ENCODE measurements at places on chromosomes 1 and 21.

- DNase-seq: no peak
Measured at GRCh38 chr1:17053086-17053684, 647 bp downstream of the SDHB start.

- no peak for DNase-seq
Measured at GRCh38 chr1:178645157-178645807, 79.8 kb upstream of the RALGPS2 start.

DNA sequence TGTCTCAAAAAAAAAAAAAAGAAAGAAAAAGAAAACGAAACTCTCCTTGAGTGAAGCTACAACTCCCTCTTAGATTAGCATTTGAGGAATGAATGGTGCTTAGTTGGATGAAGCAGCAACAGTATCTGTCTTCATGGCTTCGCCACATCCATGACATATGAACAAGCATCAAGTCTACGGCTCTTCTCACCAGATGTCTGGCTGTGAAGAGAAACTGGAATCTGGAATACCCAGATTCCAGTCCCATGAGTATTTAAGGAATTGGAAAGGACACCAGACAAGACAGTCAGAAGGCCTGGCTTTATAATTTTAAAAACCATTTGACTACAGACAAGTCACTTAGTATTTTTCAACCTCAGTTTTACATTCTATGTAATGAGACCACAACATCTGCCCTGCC lies 38.0 kb upstream of the TADA1 start:
- no peak for DNase-seq

GRCh38 chr1:38533772-38534472 lies 325.6 kb downstream of the RRAGC start:
- no peak for DNase-seq

DNA sequence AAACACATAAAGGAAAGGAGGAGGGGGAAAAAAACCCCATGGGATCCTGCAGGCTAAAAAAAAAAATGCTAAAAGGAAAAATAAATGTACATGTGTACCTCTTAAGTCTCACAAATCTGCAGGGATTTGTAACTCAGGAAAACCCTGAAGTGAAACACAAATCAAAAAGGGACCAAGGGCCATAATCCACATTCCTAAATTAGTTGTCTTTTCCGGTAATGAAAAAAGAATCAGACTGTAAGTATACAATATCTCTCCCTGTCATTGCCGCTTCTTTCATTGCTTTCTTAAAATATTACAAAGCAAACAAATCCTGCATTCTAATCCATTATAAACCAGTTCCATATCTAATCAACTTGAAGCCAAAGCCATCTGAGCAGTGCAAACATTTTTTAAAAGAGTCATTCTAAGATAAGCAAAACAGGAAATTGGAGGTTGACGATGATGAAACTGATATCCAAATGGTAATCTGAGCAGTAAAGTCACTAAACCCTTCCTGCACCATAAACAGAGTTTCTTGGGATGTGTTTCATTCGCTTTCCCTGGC lies 58.7 kb upstream of the SIM2 start:
- DNase-seq: no peak

DNA sequence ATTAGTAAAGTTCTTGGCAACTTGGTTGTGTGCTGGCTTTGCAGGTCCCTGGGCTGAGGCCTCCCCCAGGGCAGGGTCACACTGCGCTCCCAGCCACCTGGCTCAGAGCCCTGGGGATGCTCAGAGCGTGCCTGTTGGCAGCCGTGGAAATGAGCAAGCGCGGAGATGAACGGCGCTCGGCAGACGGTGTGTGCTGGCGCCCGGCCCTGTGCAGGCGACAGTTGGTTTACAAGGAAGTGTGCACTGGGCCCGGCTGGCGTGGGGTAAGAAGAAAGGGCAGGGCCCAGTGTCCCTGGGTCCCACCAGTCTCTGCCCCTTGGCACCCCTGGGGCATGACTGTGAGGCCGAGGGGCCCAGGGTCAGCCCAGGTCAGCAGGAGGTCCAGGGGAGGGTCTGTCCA lies 25.7 kb upstream of the PEX10 start:
- no peak for DNase-seq

- DNase-seq: no peak
Measured at GRCh38 chr1:113226148-113226547, 153.2 kb downstream of the LRIG2 start.

- DNase-seq: no peak
Measured at GRCh38 chr1:88140325-88140724, 543.7 kb upstream of the PKN2 start.

GRCh38 chr1:241020851-241021697 lies 335.9 kb downstream of the RGS7 start:
- DNase-seq: no peak

- no peak for DNase-seq
Measured at GRCh38 chr1:45557422-45557944, 6.9 kb downstream of the AKR1A1 start.

GRCh38 chr1:93324486-93325464 lies 20.9 kb upstream of the DR1 start:
- no peak for DNase-seq

- DNase-seq: no peak
Measured at GRCh38 chr1:101314244-101314643, 77.4 kb downstream of the S1PR1 start.

DNA sequence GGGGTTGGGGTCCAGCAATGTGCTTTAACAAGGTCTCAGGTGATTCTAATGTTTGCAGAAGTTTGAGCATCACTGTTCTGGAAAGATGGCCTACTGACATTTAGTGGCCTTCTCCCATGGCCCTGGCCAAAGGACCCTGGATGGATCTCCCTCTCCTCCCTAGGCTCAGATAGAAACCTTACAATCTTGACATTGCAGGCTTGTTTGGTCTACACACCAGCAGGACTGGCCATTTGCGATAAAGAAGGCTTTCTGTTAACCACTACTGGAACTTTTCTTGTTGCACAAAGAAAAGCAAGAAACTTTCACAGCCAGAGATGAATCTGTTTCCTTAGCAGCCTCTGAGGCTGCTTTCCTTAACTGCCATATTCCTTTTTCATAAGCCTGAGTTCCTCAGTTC lies 6.2 kb downstream of the DNALI1 start:
- DNase-seq: no peak

DNA sequence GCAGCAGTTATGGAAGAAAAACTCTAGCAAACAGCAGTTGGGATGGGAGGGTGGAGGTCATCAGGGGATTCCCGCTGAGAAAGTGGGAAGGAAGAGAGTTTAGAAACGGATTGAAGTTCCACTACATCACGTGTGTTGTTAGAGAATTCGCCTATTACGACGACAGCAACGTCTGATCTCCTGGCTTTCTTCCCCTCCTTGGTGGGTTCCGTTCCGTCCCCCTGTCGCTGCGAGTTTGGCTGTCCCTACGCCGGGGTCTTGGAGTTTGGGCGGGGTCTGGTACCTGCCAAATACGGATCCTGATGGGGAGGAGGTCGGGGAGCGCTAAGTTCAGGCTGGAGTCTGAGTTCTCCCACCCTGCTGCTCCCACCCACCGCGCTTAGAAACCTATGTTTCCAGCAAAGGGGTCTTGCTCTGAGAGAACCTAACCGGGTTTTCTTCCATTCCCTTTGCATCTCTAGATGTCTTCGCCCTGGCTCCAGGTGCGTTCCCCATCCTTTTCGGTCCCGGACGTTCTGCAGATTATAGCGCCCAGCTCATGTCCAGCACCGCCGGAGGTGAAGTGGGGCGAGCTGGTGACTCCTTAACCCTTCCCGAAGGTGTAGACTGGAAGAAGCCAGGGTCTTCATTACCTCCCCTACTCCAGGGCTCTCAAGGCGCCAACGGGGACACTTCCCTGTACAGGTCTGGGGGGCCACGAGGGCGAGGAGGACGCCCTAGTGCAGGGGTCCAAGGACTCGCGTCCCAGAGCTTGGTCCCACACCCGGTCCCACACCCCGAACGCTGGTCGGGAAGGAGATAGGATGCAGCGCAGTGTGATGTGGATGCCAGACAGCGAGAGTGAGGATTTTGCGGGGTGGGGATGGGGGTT lies 641 bp upstream of the KCNK2 start:
- no peak for DNase-seq

DNA sequence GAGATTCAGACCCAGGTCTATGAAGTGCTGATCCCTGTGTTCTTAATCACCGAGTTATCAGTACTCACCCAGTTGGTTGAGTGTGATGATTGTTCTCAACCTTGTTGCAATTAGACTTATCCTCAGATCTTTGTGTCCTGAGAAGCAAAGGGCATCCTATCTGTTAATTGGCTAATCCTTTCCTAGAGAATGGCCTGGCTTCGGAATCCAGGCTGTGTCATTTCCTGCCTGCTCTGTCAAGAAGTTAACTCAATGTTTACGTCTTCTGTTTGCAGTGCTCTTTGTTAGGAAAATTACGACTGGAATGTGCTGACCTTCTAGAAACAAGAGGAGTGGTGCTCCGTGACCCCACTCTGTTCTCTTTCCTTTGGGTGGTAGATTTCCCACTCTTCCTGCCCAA lies 14.7 kb downstream of the GAS5 start:
- DNase-seq: no peak

DNA sequence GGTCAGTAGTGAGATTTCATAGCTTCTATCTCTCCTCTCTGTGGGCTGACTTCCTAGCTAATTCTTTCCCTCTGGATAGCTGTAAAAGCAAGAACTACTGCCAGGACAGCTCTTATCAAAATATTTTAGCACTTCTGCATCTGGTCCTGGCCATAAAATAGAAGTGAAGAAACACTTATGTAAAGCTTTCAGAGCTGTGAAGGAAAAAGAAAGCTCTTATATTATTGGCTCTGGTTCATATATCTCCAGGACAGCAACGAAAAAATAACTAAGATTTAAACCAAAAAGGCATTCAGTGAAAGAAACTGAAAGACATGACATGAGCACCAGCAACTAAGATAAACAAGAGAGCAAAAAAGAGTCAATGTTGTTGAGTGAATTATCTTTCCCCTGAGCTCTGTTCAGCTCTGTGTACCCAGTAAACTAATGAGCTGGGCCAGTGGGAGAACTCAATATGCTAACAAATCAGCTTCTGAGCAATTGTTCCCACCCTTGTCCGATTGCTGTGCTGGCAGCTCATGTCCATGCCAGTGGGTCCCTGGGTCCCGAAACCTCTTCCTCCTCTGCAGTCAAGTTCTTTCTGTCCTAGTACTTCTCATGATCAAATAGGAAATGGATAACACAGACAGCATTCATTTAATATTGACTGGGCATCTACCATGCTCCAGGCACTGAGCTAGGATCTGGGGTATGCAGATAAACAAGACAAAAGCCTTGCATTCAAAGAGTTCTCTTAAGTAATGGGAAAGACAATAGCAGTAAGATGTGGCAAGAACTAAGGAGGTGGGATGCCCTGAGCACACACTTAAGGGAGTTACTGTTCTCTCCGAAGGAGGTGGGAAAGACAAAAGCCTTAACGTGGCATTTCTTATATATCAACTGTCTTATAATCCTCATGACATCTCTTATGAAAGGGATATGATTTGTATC lies 45.3 kb upstream of the MAN1A2 start:
- no peak for DNase-seq

- no peak for DNase-seq
Measured at GRCh38 chr1:1013922-1014648, 788 bp downstream of the ISG15 start.

GRCh38 chr1:39297551-39297950 lies 93.1 kb downstream of the MACF1 start:
- no peak for DNase-seq

Measured in midbrain (tissue), 1 donor.